ENCODE measurements at places on chromosomes 1 and 21. TPM values are rescaled to one million over a fixed set of nuclear protein-coding genes. Genes with fewer than 3 reads are reported as not detected.

The TNNI3K gene
- 0.37 TPM for total RNA-seq

The RNU1-1 gene
- total RNA-seq = 2,349 TPM

The SLC1A7 gene
- not detected for total RNA-seq

The PPIAL4G gene
- 0.09 TPM for total RNA-seq

The ADGRL4 gene
- 3.2 TPM for total RNA-seq

The OR14K1 gene
- 0.28 TPM for total RNA-seq

The PRPF38A gene
- total RNA-seq = 13.5 TPM

The SPRR2G gene
- not detected for total RNA-seq

The MAD2L2 gene
- total RNA-seq = 18.0 TPM

GRCh38 chr1:169200319-169200718, 93.8 kb downstream of the ATP1B1 start:
- H3K27me3 ChIP-seq = no peaks in the 10 kb centered on the region
- H3K4me3 ChIP-seq = no peak overlapping the region
- DNase-seq = no peak
- no peak overlapping the region for H3K27ac ChIP-seq

DNA sequence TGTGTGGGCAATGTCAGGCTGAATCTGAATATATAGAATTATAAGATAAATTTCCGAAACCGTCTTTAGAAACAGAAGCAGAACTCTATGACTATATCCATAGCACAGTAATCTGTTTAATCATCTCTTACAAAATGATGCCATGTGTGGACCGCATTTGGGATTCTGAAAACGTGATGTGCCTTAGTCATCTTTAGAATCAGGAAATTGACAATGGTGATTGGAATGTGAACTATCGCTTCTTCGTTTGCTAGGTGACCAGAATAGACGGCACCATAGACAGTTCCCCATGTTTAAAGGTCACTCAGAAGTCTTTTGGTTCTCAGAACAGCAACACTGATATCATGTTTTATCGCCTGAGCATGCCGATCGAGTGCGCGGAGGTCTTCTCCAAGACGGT, 300.3 kb downstream of the ZP4 start:
- DNase-seq = no peak
- no peaks in the 10 kb centered on the region for H3K27me3 ChIP-seq
- no peaks in the 10 kb centered on the region for H3K36me3 ChIP-seq

DNA sequence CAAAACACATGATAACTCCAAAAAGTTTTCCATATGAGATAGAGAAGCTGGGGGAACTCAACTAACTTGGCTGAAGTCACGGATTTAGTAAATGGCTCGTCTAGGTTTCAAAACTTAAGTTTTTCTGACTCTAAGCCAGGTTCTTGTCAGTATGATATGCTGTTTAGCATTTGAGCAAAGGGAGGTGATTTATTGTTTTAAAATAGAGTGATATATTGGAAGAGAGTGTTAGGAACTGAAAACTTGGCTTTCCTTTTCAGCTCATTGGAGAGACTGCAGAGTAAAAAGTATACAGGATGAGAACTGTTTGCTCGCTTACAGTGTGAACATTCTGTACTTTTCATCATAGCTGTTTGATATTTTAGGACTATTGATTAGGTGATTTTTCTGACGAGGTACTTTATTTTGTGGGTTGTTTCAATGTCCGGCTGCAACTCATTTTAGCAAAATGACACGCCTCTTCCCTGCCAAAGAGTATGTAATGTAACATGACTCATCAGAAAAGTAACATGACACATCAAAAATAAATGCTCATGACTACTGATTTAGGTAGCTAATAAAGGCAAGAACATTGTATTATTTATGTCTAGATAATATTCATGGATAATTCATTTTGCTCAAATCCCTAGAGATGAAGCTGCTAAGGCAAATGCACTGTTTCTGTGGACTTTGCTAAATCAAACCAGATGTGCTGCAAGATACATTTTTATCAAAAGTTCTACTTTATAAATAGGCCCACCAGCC, 355.1 kb downstream of the GPATCH2 start:
- H3K4me3 ChIP-seq = no peak overlapping the region
- H3K4me1 ChIP-seq = no peaks in the 10 kb centered on the region
- DNase-seq = no peak

DNA sequence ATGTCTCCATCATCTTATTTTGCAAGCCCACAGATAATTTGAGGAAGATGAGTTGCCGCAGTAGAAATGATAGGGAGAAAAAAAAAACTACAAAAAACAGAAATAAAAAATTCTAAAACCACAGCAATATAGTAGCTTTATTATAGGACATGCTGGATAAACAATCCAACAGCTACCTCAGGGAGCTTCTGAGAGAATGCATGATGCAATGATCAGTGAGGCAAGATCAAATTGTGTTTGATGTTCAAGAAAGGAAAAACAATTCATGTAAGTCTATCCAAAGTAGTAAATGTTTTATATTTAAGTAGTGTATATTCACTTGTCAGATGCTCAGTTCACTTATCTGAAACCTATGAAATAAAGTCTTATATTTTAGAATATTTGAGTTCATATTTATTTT, 6.7 kb downstream of the CR1L start:
- no peaks in the 10 kb centered on the region for H3K27me3 ChIP-seq
- H3K36me3 ChIP-seq = no peaks in the 10 kb centered on the region
- H3K4me3 ChIP-seq = no peak overlapping the region
- no peak overlapping the region for H3K27ac ChIP-seq
- no peaks in the 10 kb centered on the region for H3K4me1 ChIP-seq

- no peak for DNase-seq
- H3K27me3 ChIP-seq = no peaks in the 10 kb centered on the region
- H3K4me1 ChIP-seq = no peaks in the 10 kb centered on the region
- H3K36me3 ChIP-seq = no peaks in the 10 kb centered on the region
Measured at GRCh38 chr1:7503691-7504437, 267.2 kb upstream of the VAMP3 start.

DNA sequence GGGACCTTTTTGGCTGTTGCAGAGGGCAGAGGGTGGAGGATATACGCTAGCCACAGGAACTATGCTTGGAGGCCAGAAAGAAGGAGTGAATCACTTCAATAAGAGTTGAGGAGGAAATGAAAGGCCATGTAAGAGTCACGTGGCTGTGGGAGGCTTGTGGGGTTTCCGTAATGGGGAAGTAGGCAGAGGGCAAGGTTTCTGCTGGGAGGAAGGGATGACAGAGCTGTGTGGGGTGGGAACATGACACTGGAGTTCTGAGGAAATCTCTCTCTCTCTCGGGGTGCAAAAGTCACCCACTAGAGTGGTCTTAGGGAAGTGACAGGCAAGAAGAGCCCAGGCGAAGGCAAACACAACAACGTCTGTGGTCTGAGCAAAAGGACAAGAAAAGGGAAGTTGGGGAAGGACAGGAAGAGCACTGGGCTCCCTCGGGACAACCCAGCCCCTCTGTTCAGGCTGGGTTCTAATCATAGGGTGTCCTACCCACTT, 3.9 kb upstream of the CD1C start:
- no peak for DNase-seq
- H3K36me3 ChIP-seq = no peaks in the 10 kb centered on the region
- no peak overlapping the region for H3K4me3 ChIP-seq
- no peaks in the 10 kb centered on the region for H3K27me3 ChIP-seq
- no peak overlapping the region for H3K27ac ChIP-seq
- H3K4me1 ChIP-seq = no peaks in the 10 kb centered on the region

GRCh38 chr1:160629286-160630210, 17.3 kb downstream of the SLAMF1 start:
- H3K4me1 ChIP-seq = no peaks in the 10 kb centered on the region
- DNase-seq = peak; percentile 37
- H3K36me3 ChIP-seq = no peaks in the 10 kb centered on the region
- no peak overlapping the region for H3K27ac ChIP-seq
- H3K27me3 ChIP-seq = no peaks in the 10 kb centered on the region

DNA sequence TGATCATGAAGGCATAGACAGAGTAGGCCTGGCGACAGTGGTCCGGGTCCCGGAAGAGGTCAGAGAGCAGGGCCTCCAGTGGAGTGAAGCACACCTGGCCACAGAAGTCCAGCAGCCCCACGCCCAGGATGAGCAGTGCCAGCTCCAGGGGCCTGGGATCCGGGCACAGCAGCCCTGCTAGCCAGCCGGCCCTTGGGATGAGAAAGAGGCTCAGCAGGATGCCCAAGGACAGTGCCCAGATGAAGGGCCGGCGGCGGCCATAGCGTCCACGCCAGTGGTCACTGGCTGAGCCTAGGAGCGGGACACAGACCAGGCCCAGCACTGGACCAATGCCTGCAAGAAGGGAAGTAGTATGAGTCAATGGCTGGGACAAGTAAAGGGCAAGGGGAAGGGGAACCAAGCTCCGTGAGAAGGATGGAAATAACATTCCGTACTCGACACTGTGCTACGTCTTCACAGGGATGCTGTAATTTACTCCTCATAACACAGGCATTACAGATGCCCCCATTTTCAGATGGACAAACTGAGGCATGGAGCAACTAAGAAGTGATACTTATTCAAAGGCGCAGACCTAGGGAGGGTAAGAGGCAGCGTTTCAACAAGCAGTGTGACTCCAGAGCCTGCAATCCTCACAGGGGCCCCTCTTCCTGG, 16.9 kb downstream of the SLC45A3 start:
- H3K4me1 ChIP-seq = no peaks in the 10 kb centered on the region
- peak; percentile 58 for DNase-seq
- no peak overlapping the region for H3K27ac ChIP-seq
- no peaks in the 10 kb centered on the region for H3K27me3 ChIP-seq
- no peak overlapping the region for H3K4me3 ChIP-seq
- H3K36me3 ChIP-seq = no peaks in the 10 kb centered on the region

DNA sequence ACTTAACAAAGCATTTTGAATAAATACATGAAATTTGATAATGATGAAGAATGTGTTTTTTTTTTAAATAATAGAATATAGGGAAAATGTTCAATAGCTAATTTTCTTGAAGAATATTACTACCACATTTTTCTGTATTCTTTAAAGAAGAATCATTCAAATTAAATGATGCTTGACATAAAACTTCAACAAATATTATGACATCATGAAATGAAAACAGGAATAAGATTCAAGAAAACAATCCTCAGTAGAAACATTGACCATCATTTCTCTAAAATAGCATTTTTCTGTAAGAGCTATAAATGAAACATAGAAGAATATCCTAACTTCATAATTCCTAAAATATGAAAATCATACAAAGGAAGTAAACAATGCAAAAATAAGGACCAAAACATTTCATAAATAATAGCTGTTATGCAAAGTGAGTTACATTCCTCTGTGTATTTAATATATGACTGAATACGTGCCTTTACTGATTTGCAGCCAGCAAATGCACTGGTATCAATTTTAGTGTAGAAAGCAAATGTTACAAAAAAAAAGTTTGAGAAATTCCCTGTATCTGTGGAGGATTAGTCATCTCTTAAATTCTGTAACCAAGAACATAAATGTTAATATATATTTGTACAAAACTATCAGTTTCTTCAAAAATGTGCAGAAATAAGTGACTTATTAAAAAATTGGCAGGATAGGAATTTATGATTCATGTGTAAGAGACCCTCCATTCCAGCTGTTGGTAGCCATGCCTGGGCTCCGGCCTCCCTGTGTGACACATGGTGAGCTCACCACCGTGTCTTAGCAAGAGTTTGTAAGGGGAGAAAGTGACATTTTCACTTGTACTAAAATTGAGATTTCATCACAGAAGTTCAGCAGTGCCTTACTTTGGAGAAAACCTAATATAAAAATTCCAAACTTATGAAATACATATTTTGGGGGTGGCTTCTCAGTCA, 15.0 kb upstream of the PTPN14 start:
- no peak overlapping the region for H3K27ac ChIP-seq
- H3K4me1 ChIP-seq = no peaks in the 10 kb centered on the region
- DNase-seq = no peak
- H3K27me3 ChIP-seq = no peaks in the 10 kb centered on the region
- no peak overlapping the region for H3K4me3 ChIP-seq

DNA sequence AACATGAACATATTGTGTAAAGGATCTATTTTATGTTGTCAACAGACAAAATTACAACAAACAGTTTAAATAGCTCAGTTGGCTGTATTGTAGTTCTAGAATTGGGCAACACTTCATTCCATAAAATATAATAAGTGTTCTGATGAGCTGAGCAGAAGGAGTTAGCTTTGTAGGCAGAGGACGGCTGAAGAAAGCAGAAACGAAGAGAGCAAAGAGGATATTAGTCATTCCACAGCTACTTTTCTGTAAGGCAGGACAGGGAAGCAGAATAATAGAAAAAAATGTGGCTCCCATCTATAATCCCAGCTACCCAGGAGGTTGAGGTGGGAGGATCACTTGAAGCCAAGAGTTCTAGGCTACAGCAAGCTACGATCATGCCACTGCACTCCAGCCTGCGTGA, 20.2 kb upstream of the IVNS1ABP start:
- H3K36me3 ChIP-seq = no peaks in the 10 kb centered on the region
- no peaks in the 10 kb centered on the region for H3K27me3 ChIP-seq
- H3K4me1 ChIP-seq = no peaks in the 10 kb centered on the region
- no peak for DNase-seq
- H3K4me3 ChIP-seq = no peak overlapping the region

DNA sequence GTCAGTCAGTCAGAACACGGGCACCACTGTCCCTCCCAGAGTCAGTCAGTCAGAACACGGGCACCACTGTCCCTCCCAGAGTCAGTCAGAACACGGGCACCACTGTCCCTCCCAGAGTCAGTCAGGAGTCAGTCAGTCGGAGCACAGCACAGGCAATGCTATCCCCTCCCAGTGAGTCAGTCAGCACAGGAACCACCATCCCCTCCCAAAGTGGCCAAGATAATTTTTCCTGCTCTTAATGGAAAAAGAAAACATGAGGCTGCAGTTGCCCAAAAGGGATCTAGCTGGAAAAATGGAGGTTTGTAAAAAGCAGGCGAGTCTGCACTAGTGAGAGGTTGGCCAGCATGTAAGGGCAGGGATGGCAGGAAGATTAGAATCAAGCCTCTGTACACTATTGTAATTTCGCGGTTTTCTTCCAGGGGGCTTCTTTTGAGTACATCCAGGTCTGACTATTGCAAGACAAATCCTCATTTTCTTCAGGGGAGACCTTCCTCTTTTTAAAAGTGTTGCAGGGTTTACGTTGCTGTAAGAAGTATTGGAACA, 213.8 kb downstream of the SIPA1L2 start:
- H3K4me1 ChIP-seq = no peaks in the 10 kb centered on the region
- no peaks in the 10 kb centered on the region for H3K36me3 ChIP-seq
- H3K27ac ChIP-seq = no peak overlapping the region
- H3K27me3 ChIP-seq = no peaks in the 10 kb centered on the region

DNA sequence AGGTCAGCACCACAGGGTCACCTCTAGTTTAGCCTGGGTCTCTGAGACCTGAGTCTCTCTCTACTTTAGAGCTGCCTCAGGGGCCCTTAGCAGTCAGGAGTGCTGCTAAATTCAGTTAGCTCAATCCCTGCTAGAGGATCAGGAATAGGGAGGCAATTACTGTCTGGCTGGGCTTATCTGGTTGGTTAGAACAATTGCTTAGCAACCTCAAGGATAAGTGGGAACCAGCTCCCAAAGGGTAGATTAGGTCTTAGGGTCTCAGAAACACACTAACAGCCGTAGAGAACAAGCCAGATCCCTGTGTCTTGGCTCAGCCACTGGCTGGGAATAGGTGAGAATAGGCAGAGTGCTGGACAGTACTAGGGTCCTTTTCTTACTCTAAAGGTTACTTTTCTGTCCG, 7.7 kb downstream of the PM20D1 start:
- H3K27ac ChIP-seq = no peak overlapping the region
- no peaks in the 10 kb centered on the region for H3K36me3 ChIP-seq
- DNase-seq = no peak
- no peaks in the 10 kb centered on the region for H3K27me3 ChIP-seq
- H3K4me3 ChIP-seq = no peak overlapping the region
- H3K4me1 ChIP-seq = peaks cover 4% of the 10 kb centered on the region
